Activated B cell treated with CpG ODN at 0.5 μM for 24 hours (primary cell): ENCODE measurements at places on chromosomes 13 and 19. TPM values are rescaled to one million over a fixed set of nuclear protein-coding genes. Genes with fewer than 3 reads are reported as not detected.

DNA sequence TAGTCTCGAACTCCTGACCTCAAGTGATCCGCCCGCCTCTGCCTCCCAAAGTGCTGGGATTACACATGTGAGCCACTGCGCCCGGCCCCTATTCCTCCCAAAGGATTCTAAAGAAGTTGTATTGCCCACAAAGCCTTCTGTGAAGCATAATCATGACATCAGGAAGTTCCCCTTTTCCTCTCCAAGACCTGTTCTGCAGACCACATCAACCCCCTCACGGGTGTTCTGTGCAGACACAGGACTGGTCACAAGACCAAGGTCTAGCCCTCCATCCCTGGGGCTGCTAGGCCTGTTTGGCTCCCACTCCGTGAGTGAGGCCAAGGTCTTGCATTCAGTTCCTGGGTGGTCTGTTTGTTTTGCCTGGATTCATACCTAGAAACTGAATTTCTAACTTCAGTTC lies 178.1 kb downstream of the FLT1 start:
- H3K36me3 ChIP-seq: no peaks in the 10 kb centered on the region
- no peak overlapping the region for H3K27ac ChIP-seq
- H3K27me3 ChIP-seq: no peaks in the 10 kb centered on the region
- H3K4me1 ChIP-seq: no peaks in the 10 kb centered on the region

- no peak overlapping the region for H3K27ac ChIP-seq
- no peak overlapping the region for H3K4me3 ChIP-seq
- no peak for DNase-seq
- H3K4me1 ChIP-seq: no peaks in the 10 kb centered on the region
- H3K27me3 ChIP-seq: no peaks in the 10 kb centered on the region
- no peaks in the 10 kb centered on the region for H3K36me3 ChIP-seq
Measured at GRCh38 chr13:54373211-54373610, 1344.6 kb downstream of the OLFM4 start.

DNA sequence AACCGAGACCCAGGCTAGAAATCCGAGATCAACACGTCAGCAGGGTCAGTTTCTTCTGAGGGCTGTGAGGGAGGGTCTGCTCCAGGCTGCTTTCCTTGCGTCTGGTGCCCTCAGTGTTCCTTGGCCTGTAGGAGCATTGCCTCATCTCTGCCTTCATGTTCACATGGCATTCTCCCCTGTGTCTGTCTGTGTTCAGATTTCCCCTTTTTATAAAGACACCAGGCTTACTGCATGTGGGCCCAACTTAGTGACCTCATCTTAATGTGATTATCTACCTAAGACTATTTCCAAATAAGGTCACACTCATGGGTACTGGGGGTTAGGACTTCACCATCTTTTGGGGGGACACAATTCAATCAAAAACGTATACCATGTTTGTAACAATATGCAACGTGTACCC lies 57.2 kb upstream of the C1QTNF9 start:
- no peaks in the 10 kb centered on the region for H3K27me3 ChIP-seq
- H3K4me1 ChIP-seq: peaks cover 22% of the 10 kb centered on the region
- H3K4me3 ChIP-seq: no peak overlapping the region
- no peak overlapping the region for H3K27ac ChIP-seq
- H3K36me3 ChIP-seq: peaks cover 7% of the 10 kb centered on the region

DNA sequence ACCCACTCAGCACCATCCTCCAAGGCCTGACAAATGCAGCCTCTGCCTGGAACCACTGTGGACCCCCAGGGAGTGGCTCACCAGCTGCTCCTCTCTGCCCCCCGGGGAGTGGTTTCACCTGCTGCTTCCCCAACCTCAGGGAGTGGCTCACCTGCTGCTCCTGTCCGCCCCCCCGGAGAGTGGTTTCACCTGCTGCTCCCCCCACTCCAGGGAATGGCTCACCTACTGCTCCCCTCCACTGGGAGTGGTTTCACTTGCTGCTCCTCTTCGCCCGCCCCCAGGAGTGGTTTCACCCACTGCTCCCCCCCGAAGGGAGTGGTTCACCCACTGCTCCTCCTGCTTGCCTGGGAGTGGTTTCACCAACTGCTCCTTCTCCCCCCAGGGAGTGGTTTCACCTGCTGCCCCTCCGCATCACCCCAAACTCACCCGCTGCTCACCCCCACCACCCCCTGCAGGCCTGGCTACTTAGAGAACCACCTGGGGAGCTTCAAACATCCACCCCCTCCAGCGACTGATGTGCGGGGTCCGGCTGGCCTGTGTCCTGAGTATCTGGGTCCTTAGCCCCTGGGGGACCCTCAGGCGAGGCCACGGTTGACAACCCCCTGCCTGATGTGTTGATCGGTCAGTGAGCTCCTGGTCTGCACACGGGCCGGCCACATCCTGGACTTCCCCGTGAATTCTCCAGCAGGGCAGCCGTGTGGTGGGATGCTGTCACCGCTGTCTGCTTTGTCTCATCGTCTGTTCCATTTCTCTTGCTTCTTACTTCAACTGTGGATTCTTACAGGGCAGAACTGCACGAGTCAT lies 14.6 kb upstream of the TMEM255B start:
- H3K36me3 ChIP-seq: no peaks in the 10 kb centered on the region
- no peak for DNase-seq
- H3K4me3 ChIP-seq: no peak overlapping the region
- H3K4me1 ChIP-seq: peaks cover 11% of the 10 kb centered on the region
- no peak overlapping the region for H3K27ac ChIP-seq
- H3K27me3 ChIP-seq: peaks cover 13% of the 10 kb centered on the region

DNA sequence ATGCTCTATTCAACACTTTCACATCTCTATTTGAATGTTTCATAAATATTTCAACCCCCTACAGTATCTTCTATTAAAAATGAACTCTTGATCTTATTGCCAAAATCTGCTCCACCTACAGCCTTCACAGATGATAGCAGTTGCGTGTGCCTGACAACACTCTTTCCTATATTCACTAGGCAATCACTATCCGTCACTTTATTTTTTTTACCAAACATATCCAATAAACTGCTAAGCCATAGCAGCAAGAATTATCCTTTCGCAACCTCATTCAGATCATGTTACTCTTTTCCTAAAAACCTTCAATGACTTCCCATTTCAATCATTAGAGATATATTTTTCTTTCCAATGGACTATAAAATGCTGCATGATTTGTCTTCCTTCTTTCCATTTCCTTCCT lies 629.8 kb upstream of the PCDH9 start:
- H3K36me3 ChIP-seq: no peaks in the 10 kb centered on the region
- H3K27me3 ChIP-seq: no peaks in the 10 kb centered on the region
- no peaks in the 10 kb centered on the region for H3K4me1 ChIP-seq
- no peak for DNase-seq
- no peak overlapping the region for H3K4me3 ChIP-seq
- H3K27ac ChIP-seq: no peak overlapping the region

DNA sequence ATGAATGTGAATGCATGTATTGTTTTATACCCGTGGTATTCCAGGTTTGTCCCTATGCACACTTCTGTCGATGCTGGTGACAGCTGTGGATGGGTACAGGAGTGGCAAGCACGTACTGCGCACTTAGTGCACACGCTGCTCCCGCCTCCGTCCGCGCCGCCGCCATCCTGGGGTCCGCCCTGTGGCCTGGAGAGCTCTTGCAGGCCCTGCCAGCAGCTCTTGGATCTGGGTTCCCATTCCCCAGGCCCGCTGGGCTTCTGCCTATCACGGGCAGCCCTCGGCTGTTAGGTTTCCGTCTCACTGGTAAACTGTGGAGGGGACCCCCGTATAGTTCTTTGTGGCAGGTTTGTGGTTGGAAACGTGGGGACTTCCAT lies 4.0 kb downstream of the GNA11 start:
- DNase-seq: no peak
- no peaks in the 10 kb centered on the region for H3K27me3 ChIP-seq
- peaks cover 33% of the 10 kb centered on the region for H3K4me1 ChIP-seq

DNA sequence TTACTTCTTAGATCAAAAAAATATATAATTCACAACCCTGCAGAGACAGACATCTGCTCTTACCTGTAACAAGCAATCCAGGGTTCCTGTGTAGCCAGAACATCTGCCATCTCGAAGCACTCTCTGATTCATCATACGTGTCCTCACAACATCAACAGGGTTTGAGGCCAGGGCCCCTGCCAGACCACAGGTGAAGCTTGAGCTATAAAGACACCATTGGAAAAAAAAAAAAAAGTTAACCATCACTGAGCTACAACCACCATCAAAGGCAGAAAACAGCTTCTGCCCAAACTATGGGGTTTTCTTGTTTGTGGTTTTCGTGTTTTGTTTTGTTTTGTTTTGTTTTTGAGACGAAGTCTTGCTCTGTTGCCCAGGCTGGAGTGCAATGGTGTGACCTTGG lies 19.3 kb downstream of the SLC25A30 start:
- H3K36me3 ChIP-seq: peaks cover 74% of the 10 kb centered on the region
- H3K4me1 ChIP-seq: no peaks in the 10 kb centered on the region
- no peak overlapping the region for H3K27ac ChIP-seq
- no peaks in the 10 kb centered on the region for H3K27me3 ChIP-seq

DNA sequence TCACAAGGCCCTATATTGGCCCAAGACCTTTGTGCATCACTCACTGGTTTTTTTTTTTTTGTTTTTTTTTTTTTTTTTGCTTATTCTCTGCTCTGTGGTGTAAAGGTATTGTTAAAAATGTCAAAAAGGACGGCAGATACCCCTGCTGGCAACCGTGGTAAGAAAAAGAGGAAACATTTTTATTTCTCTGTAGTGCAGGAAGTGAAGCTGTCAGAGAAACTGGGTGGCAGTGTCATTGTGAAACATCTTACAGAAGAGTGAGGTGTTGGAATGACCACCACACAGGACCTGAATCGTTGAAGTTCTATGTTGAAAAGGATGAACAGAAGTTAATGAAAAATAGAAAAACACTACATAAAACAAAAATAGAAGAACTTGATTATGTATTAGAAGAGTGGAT lies 346.4 kb downstream of the FGF9 start:
- peaks cover 6% of the 10 kb centered on the region for H3K4me1 ChIP-seq
- H3K4me3 ChIP-seq: no peak overlapping the region
- H3K27ac ChIP-seq: no peak overlapping the region
- no peaks in the 10 kb centered on the region for H3K36me3 ChIP-seq

GRCh38 chr19:14402332-14403144 lies 16.6 kb downstream of the DDX39A start:
- H3K4me1 ChIP-seq: peaks cover 26% of the 10 kb centered on the region
- no peaks in the 10 kb centered on the region for H3K27me3 ChIP-seq
- no peak for DNase-seq
- peak overlapping the region; percentile 50 for H3K27ac ChIP-seq
- peaks cover 71% of the 10 kb centered on the region for H3K36me3 ChIP-seq

GRCh38 chr19:8111376-8111775 lies 38.0 kb downstream of the FBN3 start:
- no peak overlapping the region for H3K27ac ChIP-seq
- H3K27me3 ChIP-seq: peaks cover 7% of the 10 kb centered on the region
- no peaks in the 10 kb centered on the region for H3K4me1 ChIP-seq
- no peak for DNase-seq

DNA sequence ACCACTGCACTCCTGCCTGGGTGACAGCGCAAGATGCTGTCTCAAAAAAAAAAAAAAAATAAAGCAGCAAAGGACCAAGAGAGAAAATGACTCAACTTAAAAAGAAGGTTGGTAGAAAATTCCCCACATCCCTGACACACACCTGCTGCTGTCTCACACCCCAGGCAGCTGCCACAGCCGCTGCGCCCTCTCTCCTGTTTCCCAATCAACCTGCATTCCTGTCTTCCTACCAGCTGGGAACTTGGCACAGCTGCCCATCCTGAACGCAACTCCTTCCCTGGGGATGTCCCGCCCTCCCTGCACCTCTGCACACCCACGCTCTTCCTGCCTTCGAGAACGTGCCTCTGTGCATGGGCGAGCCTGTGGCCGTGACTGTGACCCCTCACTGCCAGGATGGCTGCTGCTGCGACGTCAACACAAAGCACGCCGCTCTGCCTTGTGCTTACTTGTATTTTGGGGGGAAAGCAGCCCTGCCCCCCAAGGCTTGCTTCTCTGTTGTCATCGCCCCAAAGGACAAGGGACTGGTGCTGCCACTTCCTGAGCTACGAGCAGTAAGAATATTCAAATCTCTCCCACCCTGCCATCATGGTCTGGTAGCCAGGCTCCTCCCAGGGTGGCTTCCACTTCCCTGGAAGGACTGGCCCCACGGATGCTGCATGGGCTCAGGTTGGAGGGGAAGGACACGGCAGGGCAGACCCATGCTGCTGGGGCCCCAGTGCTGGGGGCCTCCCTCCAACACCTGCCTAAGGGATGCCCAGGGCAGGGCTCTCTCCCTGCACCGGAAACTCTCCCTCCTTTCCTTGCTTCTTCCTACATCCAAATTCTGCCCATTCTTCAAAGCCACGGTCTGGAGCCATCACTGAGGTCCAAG lies 20.7 kb downstream of the SH3GL1 start:
- no peaks in the 10 kb centered on the region for H3K27me3 ChIP-seq
- DNase-seq: peak; percentile 41
- H3K4me3 ChIP-seq: peak overlapping the region; percentile 77
- peak overlapping the region; percentile 83 for H3K27ac ChIP-seq

GRCh38 chr13:50709058-50709457 lies 134.4 kb downstream of the DLEU7 start:
- no peak for DNase-seq
- no peak overlapping the region for H3K27ac ChIP-seq
- H3K27me3 ChIP-seq: no peaks in the 10 kb centered on the region
- no peaks in the 10 kb centered on the region for H3K36me3 ChIP-seq
- H3K4me3 ChIP-seq: no peak overlapping the region

- H3K4me3 ChIP-seq: no peak overlapping the region
- H3K27me3 ChIP-seq: no peaks in the 10 kb centered on the region
- no peak overlapping the region for H3K27ac ChIP-seq
Measured at GRCh38 chr13:72121466-72121865, 254.5 kb upstream of the DACH1 start.

- H3K36me3 ChIP-seq: no peaks in the 10 kb centered on the region
- DNase-seq: no peak
- H3K27me3 ChIP-seq: no peaks in the 10 kb centered on the region
Measured at GRCh38 chr13:40096357-40096901, 441.0 kb downstream of the COG6 start.

GRCh38 chr13:84684048-84684662 lies 801.9 kb upstream of the SLITRK1 start:
- no peaks in the 10 kb centered on the region for H3K4me1 ChIP-seq
- no peak for DNase-seq
- H3K36me3 ChIP-seq: no peaks in the 10 kb centered on the region
- no peaks in the 10 kb centered on the region for H3K27me3 ChIP-seq
- H3K27ac ChIP-seq: no peak overlapping the region

- H3K27ac ChIP-seq: no peak overlapping the region
- DNase-seq: no peak
- H3K36me3 ChIP-seq: no peaks in the 10 kb centered on the region
- peaks cover 9% of the 10 kb centered on the region for H3K27me3 ChIP-seq
- no peak overlapping the region for H3K4me3 ChIP-seq
Measured at GRCh38 chr13:45103449-45103848, 16.9 kb upstream of the GTF2F2 start.

- no peaks in the 10 kb centered on the region for H3K27me3 ChIP-seq
- H3K4me3 ChIP-seq: no peak overlapping the region
- H3K36me3 ChIP-seq: peaks cover 34% of the 10 kb centered on the region
- no peak overlapping the region for H3K27ac ChIP-seq
- no peak for DNase-seq
Measured at GRCh38 chr13:72886272-72887067, 104.5 kb downstream of the PIBF1 start.

Gene PSG5
- total RNA-seq: not detected in 2 replicates

Gene CYP2F1
- total RNA-seq: not detected in 2 replicates

Gene ZFR2
- 0.31 and 0.34 TPM in 2 replicates for total RNA-seq

Gene DCLK1
- total RNA-seq: not detected in 2 replicates

Gene SPTBN4
- total RNA-seq: 0.20 and 0.49 TPM in 2 replicates

Gene ERICH6B
- total RNA-seq: not detected in 2 replicates

Gene NOVA2
- not detected in 2 replicates for total RNA-seq

Gene ZNF112
- total RNA-seq: 2.5 and 2.8 TPM in 2 replicates
